ENCODE measurements at places on chromosomes 4 and X. TPM values are rescaled to one million over a fixed set of nuclear protein-coding genes. Genes with fewer than 3 reads are reported as not detected.

The PPARGC1A gene
- polyA plus RNA-seq: 7.5 TPM

The ARSH gene
- polyA plus RNA-seq: not detected

The RAB40AL gene
- polyA plus RNA-seq: not detected

- no peak for DNase-seq
Observed at GRCh38 chr4:31007858-31008257, 287.7 kb downstream of the PCDH7 start.

DNA sequence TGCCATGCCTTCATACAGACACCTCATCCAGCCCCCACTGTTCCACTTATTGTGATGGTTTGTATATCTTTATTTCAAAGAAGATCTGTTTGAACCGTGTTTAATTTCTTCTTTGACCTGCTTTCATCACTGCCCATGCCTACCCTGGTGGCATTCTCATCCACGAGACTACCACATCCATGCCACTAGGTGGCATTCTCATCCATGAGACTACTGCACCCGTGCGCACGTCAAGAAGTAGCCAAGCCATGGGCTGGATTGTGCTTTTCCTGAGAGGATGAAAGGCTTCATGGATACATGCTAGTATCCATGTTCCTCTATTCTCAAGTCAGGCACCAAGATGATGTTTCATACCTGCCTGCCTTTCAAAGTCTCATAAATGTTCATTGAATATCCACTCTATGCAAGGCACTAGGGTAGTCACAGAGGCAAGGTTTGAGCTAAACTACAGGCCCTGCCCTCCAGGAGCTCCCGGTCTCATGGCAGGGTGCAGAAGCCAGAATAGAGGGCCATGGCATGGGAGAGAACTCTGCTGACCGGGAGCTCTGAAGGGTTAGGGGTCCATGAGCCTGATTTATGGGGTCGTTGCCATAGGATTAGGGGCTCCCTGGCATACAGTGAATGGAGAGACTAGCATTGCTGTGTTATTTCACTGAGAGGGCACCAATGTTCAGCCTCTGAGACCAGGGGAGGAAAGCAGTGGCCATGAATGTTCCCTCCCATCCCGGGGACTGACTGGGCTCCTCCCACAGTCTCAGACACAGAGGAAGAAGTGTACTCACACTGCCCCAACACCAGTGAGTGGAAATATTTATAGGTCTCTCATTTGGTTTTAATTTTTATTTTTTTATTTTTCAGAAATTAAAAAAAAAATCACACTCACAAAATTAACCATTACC, 24.8 kb upstream of the EOLA2 start:
- DNase-seq: no peak

DNA sequence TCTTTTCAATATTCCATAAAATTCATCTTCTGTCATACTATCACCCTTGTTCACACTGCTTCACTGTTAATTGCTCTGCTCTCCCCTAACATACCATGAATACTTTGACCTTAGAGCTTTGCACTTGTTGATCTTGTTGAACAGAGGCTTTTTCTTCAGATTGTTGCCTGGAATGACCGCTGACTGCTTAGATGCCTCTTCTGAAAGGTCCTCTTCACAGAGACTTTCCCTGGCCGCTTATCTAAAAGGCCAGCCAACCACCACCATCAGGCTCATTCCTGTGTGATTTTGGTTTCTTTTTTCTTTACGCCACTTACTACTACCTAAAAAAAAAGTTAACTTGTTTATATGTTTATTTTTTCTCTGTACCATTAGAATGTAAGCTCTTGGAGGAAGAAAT, 667.7 kb downstream of the STPG2 start:
- no peak for DNase-seq

GRCh38 chr4:76012388-76012801, 5.1 kb upstream of the CXCL9 start:
- DNase-seq: no peak

DNA sequence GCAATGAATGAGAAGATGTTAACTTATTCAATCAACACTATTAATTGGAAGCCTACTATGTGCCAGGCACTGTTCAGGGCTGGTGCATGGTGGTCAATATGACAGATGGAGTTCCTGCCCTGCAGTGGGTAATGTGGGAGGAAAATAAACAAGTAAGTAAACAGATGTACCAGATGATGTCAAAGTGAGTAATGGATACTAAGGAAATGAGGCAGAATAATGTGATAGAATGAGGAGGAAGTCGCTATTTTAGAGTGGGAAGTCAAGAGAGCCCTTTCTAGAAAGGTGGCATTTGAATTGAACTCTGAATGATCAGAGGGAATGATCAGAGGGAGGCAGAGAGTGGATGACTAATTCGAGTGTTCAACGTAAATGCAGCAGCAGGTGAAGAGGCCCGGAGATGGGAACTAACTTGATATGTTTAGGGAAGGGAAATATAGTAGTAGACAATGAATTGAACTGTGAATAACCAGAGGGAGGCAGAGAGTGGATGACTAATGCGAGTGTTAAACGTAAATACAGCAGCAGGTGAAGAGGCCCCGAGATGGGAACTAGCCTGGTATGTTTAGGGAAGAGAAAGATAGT, 48.3 kb downstream of the HMGB3 start:
- DNase-seq: no peak

GRCh38 chr4:98203332-98204235, 57.6 kb upstream of the RAP1GDS1 start:
- DNase-seq: no peak

GRCh38 chrX:48021026-48021900, 14.5 kb downstream of the SPACA5 start:
- DNase-seq: peak; percentile 60

GRCh38 chrX:48890296-48890925, 7.2 kb downstream of the TIMM17B start:
- DNase-seq: no peak

GRCh38 chr4:26267087-26267486, 53.7 kb upstream of the RBPJ start:
- peak; percentile 86 for DNase-seq

GRCh38 chrX:150035531-150035930, 97.2 kb upstream of the EOLA2 start:
- no peak for DNase-seq

GRCh38 chr4:43271946-43272345, 379.4 kb downstream of the GRXCR1 start:
- no peak for DNase-seq

Measured in forelimb muscle (tissue), 1 donor.